ENCODE measurements at places on chromosomes 6 and 20. TPM values are rescaled to one million over a fixed set of nuclear protein-coding genes. Genes with fewer than 3 reads are reported as not detected.

GRCh38 chr6:37279366-37280134 lies 21.6 kb upstream of the TMEM217 start:
- no peak overlapping the region for H3K27ac ChIP-seq
- no peak overlapping the region for H3K4me3 ChIP-seq
- H3K4me1 ChIP-seq: peaks cover 3% of the 10 kb centered on the region
- no peaks in the 10 kb centered on the region for H3K27me3 ChIP-seq

GRCh38 chr6:45724511-45724910 lies 291.1 kb downstream of the CLIC5 start:
- no peak overlapping the region for H3K4me3 ChIP-seq
- no peak overlapping the region for H3K27ac ChIP-seq
- H3K36me3 ChIP-seq: no peaks in the 10 kb centered on the region
- no peaks in the 10 kb centered on the region for H3K4me1 ChIP-seq
- no peaks in the 10 kb centered on the region for H3K27me3 ChIP-seq
- DNase-seq: no peak

Gene CPNE5
- total RNA-seq: 1.1 TPM

Gene OGFR
- total RNA-seq: 83.0 TPM

Gene BHLHE23
- not detected for total RNA-seq

DNA sequence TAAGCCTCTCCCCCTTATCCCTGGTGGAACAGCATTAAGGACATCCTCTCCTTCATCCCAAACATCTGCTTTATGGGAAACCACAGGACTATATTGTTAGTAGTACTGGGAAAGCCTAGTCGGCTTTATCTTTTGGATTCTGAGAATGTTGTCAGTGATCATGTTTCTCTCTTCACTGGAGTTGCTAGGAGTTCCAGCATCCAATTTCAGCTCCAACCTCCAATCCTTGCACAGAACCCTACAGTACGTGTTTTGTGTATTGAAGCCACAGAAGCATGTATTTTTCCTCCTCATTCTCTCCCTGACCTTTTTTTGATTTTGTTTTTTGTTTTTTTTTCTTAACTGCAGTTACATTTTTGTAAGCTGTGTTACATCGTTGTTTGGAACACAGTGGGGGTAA lies 84.0 kb downstream of the PHACTR3 start:
- H3K36me3 ChIP-seq: no peaks in the 10 kb centered on the region
- H3K27me3 ChIP-seq: no peaks in the 10 kb centered on the region
- H3K4me1 ChIP-seq: no peaks in the 10 kb centered on the region
- no peak overlapping the region for H3K4me3 ChIP-seq

- no peaks in the 10 kb centered on the region for H3K36me3 ChIP-seq
- no peak overlapping the region for H3K27ac ChIP-seq
- no peaks in the 10 kb centered on the region for H3K4me1 ChIP-seq
- no peak overlapping the region for H3K4me3 ChIP-seq
These were observed 41.6 kb upstream of the ARMC2 start for GRCh38 chr6:108806665-108807064.

DNA sequence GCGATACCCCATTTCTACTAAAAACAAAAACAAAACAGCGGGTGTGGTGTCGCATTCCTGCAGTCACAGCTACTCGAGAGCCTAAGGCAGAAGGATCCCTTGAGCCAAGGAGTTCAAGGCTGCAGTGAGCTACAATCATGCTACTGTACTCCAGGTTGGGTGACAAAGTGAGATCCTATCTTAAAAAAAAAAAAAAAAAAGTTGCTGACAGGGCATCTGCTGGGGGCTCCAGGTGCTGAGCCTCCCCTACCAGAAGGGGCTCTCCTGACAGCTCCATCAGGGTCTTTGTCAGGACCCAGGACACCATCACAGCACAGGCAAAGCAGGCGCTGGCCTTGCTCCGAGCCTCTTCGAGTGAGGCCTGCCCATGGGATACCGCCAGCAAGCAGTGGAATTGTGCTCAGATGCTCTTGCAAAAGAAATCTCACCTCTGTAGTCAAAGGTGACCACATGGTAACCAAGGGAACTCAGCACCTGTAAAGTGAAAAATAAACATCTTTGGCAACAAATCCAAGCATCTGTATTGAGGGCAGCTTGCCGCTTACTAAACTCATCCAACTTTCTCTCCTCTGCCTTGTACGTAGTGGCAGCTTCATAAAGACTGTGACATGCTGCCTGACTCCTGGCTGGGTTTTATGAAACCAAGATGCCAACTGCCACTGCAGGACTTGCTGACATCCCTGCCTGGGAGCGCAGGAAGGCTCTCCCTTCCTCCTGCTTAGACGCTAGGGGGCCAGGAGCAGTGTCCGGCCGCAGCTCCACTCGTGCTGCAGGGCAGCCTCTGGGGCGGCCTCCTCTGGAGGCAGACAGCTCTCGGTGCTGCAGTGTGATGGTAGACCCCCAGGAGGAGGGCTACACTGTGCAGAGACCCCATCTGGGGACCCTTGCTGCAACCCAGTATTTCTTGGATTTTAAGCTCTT lies 66.9 kb downstream of the PYGB start:
- no peak overlapping the region for H3K4me3 ChIP-seq
- peaks cover 11% of the 10 kb centered on the region for H3K4me1 ChIP-seq
- H3K27me3 ChIP-seq: no peaks in the 10 kb centered on the region

GRCh38 chr6:32092760-32093497 lies 16.2 kb downstream of the TNXB start:
- no peaks in the 10 kb centered on the region for H3K27me3 ChIP-seq
- peaks cover 9% of the 10 kb centered on the region for H3K4me1 ChIP-seq
- DNase-seq: no peak
- no peak overlapping the region for H3K4me3 ChIP-seq
- H3K27ac ChIP-seq: no peak overlapping the region

Gene COL21A1
- total RNA-seq: not detected

Measured in T-cell (primary cell).